ENCODE measurements at places on chromosomes 4 and X.

DNA sequence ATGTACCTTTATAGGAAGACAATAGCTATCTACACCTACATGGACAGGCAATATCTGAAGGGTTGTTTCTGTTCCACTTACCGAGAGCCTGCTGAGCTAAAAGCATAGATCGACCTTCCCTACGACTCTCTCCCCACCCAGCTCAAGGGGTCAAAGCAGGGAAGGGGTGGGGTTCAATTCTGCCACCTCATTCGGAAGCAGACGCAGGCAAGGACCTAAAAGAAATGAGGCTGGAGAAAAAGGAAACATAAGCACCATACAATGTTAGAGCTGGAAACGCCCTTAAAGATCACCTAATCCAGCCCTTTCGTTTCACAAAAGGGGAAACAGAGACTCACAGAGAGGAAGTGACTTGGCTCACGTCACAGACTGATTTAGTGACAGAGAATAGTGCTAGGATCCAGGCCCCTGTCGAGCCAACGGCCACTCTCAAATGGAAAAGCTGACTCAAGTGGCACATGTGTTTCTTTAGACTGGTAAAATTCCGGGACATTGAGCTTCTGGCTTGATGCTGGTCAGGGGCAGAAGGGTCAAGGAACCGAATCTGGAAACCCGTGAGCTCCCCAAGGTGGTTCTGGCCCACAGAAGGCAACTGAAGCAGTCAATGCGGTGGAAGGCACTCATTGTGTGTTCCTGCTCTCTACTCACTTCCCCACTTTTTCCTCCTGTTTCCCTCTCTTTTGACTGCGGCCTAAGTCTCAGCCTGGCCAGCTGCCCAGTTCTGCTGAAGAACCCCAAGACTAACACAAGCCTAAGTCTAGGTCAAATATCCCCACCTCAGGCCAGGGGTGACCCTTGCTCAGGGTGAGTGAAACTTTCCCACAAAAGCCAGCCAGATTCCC lies 7.5 kb downstream of the SEPTIN6 start:
- no peak for DNase-seq

- no peak for DNase-seq
Observed at GRCh38 chrX:18984381-18985185, 669 bp upstream of the PHKA2 start.

DNA sequence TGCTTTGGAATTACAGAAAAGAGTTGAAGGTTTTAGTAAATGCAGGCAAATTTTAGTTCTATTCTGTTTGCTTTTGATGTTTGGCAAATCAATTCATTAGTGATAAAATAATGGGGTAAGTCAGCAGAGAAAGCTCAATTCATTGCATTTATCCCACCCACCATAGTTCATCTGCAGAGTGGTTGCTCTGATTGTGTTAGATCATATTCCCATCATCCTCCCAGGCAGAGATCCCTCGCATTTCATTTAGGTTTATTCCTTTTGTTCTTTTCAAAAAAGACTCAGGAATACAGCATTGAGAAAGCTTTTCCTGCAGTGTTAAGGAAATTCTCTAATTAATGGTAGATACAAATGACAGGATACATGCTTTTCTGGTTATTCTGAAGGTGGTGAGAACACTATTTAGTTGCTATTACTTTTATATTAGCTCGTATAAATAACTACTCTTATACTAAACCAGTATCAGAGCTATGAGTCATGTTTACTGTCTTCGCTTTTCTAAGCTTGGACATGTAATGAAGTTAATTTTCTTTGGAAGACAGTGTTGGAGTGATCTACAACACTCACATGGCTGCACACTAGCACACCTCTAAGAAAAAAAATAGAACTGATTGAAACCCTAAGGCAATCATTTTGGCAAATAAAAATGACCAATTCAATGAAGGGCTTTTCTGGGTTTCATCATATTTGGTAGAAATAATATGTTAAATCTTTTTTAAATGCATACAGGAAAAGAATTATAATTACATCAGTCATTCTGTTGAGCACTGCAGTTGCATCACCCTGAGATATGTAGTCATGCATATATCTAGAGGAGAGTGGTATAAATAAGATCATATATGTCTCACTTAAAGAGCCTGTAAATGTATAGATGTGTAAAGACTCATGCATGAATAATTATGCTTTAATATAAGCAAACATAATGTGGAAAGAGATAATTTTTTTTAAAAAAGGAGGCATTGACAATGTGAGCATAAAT lies 351.6 kb downstream of the PCDH7 start:
- no peak for DNase-seq

DNA sequence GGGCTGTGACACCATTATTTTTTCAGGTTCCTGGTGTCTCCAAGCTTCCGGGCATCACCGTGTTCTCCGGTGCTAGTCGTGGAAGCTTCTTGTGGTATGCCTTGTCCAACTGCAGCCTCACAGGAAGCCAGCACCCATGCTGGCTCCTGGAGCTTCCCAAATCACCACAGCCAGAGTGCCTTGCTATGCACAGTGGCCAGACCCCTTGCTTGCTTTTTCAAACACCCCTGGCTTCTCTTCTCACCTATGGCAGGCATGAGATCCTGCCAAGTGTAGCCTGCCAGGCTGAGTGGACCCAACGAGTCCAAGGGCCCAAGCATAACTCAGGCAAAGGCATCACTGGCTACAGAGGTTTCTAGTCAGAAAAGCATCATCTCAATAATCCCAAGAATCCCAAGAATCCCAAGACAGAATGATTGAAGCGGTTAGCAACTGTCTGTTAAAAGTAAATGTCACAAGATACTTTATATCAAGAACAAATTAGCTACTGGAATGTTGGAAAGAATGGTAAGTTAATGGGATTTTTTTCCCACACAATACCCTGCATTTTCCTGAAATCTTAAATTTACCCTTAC lies 1522.9 kb downstream of the PCDH18 start:
- no peak for DNase-seq

DNA sequence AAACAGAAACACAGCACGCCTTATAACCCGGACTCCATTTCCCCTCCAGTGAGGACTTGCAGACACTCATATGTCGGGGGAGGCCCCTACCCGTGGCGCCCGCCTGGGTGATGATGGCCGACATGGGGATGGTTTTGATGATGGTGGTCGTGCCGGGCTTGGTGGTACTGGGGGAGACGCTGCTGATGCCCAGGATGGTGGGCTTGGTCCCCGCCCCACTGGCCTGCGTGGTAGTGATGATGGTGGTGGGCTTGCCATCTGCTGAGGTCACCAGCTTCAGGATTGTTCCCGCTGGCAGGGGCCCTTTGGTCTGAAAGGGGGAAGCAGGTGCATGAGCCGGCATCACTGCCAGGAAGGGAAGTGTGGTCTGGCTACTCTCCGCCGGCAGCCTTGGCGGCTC lies 12.8 kb upstream of the RENBP start:
- no peak for DNase-seq

DNA sequence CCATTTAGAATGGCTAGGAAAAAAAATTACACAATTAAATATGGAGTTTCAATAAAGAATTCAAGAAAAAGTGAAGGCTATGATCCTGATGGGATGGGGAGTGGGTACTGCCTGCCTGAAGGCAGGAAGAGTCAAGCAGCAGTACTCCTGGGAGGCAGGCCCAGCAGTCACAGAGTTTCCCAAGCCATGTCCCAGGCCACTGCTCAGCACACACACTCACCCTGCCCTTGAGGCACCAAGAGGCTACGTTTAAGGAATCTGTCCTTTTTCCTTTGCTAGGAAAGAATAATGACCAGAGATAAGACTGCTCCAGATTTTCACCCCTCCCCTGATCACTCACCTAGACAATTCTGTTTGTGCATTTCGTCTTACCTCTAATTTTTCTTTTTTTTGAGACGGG lies 30.2 kb downstream of the MAP7D3 start:
- DNase-seq: no peak

DNA sequence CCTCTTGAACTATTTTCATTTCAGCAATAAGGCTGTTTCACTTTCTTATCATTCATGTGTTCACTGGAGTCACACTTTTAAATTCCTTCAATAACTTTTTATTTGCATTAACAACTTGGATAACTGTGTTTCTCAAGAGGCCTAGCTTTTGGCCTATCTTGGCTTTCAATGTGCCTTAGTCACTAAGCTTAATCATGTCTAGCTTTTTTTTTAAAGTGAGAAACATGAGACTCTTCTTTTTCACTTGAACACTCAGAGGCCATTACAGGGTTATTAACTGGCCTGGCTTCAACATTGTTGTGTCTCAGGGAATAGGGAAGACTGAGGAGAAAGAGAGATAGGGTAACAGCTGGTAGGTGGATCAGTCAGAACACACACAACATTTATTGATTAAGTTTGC lies 64.0 kb upstream of the VCX2 start:
- DNase-seq: peak; percentile 24
